ENCODE measurements at places on chromosomes 11 and 22. TPM values are rescaled to one million over a fixed set of nuclear protein-coding genes. Genes with fewer than 3 reads are reported as not detected.

Gene ISX
- not detected for total RNA-seq

Gene E2F8
- 0.26 TPM for total RNA-seq

Gene ROM1
- total RNA-seq = 2.8 TPM

Gene OR51B5
- not detected for total RNA-seq

Gene MRGPRX4
- not detected for total RNA-seq

Gene SUSD2
- total RNA-seq = under 0.01 TPM

Gene PANX3
- total RNA-seq = not detected

Gene NELL1
- total RNA-seq = not detected

Gene CLCF1
- total RNA-seq = 1.8 TPM

Gene APBB1
- total RNA-seq = 1.7 TPM

Gene SPTBN2
- 67.3 TPM for total RNA-seq

Gene PRODH
- total RNA-seq = 5.0 TPM

Gene CDON
- total RNA-seq = 2.9 TPM

Gene TMEM45B
- total RNA-seq = 162 TPM

Gene UBQLN3
- 0.13 TPM for total RNA-seq

Gene C1QTNF4
- 0.13 TPM for total RNA-seq

Gene IFITM5
- not detected for total RNA-seq

Gene LGALS1
- total RNA-seq = 1,816 TPM

Gene ADORA2A
- total RNA-seq = under 0.01 TPM

Gene TREH
- not detected for total RNA-seq

Gene CEND1
- not detected for total RNA-seq

Gene GDPD4
- total RNA-seq = not detected

Gene KDM4E
- not detected for total RNA-seq

Gene OR8J3
- not detected for total RNA-seq

Gene CECR2
- total RNA-seq = not detected

Gene KIRREL3
- not detected for total RNA-seq

Gene KCNQ1
- total RNA-seq = 1.0 TPM

Gene C11orf97
- not detected for total RNA-seq

Gene CNTF
- total RNA-seq = 2.0 TPM

Gene ABCG4
- total RNA-seq = under 0.01 TPM

Gene P2RY6
- total RNA-seq = 0.26 TPM

Gene ANKK1
- total RNA-seq = 0.26 TPM

Gene KRTAP5-8
- not detected for total RNA-seq

Gene KRTAP5-1
- total RNA-seq = not detected

Gene TOP3B
- 27.9 TPM for total RNA-seq

Gene CDC42BPG
- total RNA-seq = 16.6 TPM

Gene POTEH
- not detected for total RNA-seq

Gene INTS4
- total RNA-seq = 17.5 TPM

Measured in bronchial epithelial cell (primary cell).